ENCODE measurements at places on chromosomes 7 and 10. TPM values are rescaled to one million over a fixed set of nuclear protein-coding genes. Genes with fewer than 3 reads are reported as not detected.

The CALY gene
- not detected for total RNA-seq

GRCh38 chr10:86753638-86754434 lies 2.6 kb upstream of the BMPR1A start:
- H3K4me1 ChIP-seq: peaks cover 27% of the 10 kb centered on the region
- peaks cover 4% of the 10 kb centered on the region for H3K36me3 ChIP-seq
- no peak overlapping the region for H3K4me3 ChIP-seq

DNA sequence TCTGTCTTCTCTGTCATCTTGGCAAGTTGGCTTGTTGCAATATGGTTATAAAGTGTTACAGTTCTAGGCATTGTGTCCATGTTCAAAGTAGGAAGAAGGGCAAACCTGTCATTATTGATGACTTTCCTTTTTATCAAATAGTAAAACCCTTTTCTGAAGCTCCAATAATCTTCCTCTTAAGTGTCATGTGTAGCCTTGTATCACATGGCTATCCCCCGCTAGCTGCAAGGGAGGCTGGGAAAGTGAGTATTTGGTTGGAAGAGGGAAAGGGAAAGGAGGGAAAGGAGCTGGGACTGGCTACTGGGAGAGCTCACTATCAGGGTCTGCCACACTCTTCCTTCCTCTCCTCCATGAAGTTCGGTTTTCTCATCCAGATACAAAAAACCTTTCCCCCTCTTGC lies 45.2 kb upstream of the FAM180A start:
- H3K27me3 ChIP-seq: peaks cover 7% of the 10 kb centered on the region
- H3K36me3 ChIP-seq: no peaks in the 10 kb centered on the region
- no peak overlapping the region for H3K4me3 ChIP-seq
- no peak for DNase-seq
- no peak overlapping the region for H3K27ac ChIP-seq

DNA sequence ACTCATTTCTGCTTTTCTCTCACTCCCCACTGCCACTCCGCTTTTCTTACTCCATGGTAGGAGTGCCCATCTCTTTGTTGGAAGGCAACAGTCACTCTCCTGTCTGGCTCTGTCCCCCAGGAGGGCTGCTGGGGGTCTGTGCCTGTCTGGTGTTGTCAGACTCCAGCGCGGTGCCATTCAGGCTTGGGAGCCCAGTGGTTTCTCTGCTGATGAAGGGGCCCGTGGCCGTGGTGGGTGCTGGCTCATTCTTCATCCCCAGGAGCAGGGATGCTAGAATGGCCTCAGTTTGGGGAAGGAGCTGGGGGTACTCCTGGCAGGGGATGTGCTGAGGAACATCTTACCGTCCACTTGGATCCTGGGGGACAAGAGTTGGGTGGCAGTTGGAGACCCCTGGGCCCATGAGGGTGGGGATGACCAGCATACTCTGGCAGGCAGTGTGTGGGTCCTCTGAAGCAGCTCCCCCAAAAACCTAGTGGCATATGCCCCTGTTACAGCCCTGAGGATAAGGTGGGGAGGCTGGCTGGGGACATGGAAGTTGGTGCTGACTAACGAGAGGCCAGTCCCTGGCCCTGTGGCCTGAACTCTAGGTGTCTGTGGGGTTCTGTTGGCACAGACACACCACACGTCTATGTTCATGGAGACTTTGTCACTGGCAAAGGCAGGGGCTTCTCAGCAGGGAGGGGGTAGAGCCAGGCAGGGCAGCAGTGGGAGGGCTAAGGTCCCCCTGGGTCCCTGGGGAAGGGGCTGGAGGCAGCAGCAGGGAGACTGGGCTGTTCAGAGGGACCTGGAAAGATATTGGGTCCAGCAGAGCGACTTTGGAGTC lies 102.8 kb upstream of the RET start:
- DNase-seq: no peak
- no peak overlapping the region for H3K27ac ChIP-seq
- no peak overlapping the region for H3K4me3 ChIP-seq
- H3K36me3 ChIP-seq: no peaks in the 10 kb centered on the region
- no peaks in the 10 kb centered on the region for H3K4me1 ChIP-seq

GRCh38 chr7:99615989-99616358 lies 772 bp upstream of the ZSCAN25 start:
- H3K36me3 ChIP-seq: peaks cover 24% of the 10 kb centered on the region
- H3K27me3 ChIP-seq: no peaks in the 10 kb centered on the region
- H3K4me3 ChIP-seq: peak overlapping the region; percentile 95
- H3K4me1 ChIP-seq: peaks cover 39% of the 10 kb centered on the region
- H3K27ac ChIP-seq: peak overlapping the region; percentile 92
